ENCODE measurements at places on chromosomes 16 and 17.

- peak; percentile 56 for DNase-seq
Observed at GRCh38 chr17:38605841-38606645, at the start of gene SRCIN1. SRCIN1 (minus strand) TSS chr17:38605952; CDS start chr17:38605705, 247 bp downstream.

DNA sequence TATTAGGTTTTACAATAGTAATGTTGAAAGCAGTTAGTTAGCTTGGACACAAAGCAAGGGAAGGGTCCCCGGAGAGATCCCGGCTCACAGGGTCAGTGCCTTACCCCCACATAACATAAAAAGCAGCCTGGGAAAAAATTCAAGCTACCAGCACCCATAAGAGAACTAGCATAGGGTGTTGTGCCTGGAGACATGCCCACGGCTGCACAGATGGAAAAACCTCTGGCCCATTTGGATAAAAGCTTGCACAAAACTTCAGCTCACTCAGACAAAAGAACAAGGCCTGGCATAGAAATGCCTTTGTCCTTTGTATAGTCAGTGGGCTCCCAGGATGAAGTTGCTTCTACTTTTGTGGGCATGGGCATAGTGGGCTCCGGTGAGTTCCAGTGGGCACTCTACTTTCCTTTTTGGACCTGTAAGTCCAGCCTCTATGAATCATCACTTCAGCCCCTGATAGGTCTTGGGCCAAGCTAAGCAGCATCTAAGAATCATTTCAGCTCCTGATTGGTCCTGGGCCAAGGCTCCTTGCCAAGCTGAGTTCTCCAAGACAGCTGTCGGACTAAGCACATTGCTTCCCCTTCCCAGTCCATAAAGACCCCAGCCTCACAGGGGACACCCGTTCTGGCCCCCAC, 1.3 kb upstream of the RDM1 start:
- DNase-seq: no peak

GRCh38 chr16:78142788-78143187, 43.3 kb downstream of the WWOX start:
- DNase-seq: no peak

DNA sequence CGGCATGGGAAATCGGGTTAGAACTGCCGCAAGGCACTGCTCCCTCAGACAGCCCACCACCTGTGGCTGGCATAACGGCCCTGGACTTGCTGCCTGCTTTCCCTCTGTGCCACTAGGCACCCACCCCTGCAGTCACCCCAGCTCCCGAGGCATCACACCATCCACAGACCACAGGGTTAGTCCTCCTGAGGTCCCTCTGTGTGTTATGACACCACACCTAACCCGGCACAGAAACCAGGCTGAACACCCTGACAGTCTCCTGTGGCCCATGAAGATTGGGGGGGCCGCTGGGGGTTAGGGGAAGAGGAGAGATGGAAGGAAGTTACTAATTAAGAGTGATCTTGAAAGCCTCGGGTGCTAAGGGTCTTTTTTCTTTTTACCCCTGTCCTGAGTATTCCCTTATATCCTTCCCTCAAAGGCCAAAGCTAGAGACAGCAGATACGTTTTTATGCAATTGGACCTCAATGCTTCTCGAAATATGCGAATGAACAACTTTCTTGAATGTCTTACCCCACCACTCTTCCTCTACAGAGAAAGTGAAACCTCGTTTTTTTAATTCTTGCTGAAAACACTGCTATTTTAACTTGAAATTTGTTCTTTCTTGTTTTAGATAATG, 7.0 kb downstream of the CYTH1 start:
- peak; percentile 52 for DNase-seq

DNA sequence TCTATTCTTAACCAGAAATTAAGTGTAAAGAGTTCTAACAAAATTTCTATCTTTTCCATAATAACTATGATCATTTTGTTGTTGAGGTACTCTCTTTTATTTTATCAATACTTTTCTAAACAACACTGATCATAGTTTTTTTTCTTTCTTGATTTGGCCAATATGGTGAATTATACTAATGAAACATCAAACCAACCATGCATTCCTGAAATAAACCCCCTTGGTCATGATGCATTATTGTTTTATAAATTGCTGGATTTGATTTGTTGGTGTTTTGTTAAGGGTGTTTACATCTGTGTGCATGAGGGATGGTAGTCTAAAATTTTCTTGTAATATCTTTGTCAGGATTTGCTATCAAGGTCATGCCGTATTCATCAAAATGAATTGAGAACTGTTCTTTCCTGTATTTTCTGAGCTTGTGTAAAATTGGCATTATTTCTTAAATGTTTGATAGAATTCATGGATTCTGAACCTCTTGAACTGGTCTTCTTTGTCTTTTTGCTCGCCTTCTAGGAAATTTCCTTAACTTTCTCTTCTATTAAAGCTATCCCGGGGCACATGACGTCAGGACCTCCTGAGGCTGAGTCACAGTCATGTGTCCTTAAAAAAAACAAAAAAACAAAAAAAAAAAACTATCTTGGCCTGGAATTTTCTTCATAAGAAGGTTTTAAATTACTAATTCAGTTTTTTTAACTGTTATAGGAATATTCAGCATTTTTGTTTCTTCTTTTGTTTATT, 3.9 kb upstream of the TRIM25 start:
- DNase-seq: no peak

GRCh38 chr16:66948134-66948836, 12.8 kb upstream of the CES3 start:
- no peak for DNase-seq

- no peak for DNase-seq
Observed at GRCh38 chr16:7746941-7747340, 414.3 kb downstream of the RBFOX1 start.

DNA sequence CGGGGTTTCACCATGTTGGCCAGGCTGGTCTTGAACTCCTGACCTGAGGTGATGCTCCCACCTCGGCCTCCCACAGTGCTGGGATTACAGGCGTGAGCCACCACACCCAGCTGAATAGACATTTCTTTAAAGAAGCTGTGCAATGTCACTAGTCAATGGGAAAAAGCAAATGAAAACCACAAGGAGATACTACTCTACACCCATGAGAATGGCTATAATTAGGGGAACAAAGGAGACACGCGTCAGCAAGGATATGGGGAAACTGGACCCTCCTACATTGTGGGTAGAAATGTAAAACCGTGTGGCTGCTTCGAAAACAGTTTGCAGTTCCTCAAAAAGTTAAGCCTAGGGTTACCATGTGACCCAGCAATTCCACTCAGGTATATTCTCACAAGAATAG, 103.4 kb downstream of the VPS53 start:
- DNase-seq: no peak

DNA sequence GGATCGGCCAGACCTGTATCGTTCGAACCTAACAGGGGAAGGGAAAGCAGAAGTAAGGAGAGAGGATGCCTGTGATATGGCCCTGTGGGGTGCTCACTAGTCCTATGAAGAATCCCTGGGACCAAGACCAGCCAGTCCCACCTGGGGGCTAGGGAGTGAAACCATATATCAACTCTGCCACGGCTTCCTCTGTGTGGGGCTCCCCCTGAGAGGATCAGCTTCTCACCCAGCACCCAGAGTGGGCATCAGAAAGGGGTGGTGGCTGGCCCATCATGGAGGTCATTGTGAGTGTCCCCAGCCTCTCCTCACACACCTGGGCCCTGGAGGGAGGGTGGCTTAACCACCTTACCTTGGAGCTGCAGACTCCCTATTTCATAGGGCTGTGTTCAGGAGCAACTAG, 30.1 kb upstream of the SREBF1 start:
- DNase-seq: no peak

- no peak for DNase-seq
Observed at GRCh38 chr17:9209347-9209746, 188.0 kb downstream of the NTN1 start.

GRCh38 chr16:62965831-62966230, 929.6 kb upstream of the CDH8 start:
- no peak for DNase-seq

DNA sequence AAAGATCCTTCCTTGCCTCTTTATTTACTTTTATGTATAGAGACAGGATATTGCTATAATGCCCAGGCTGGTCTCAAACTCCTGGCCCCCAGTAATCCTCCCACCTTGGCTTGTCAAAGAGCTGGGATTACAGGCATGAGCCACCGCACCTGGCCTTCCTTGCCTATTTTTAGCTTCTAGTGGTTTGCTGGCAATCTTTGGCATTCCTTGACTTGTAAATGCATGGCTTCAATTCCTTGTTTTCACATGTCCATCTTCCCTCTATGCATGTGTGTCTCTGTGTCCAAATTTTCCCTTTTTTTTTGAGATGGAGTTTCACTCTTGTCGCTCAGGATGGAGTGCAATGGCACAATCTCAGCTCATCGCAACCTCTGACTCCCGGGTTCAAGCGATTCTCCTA, 22.5 kb downstream of the HEXIM2 start:
- DNase-seq: no peak

DNA sequence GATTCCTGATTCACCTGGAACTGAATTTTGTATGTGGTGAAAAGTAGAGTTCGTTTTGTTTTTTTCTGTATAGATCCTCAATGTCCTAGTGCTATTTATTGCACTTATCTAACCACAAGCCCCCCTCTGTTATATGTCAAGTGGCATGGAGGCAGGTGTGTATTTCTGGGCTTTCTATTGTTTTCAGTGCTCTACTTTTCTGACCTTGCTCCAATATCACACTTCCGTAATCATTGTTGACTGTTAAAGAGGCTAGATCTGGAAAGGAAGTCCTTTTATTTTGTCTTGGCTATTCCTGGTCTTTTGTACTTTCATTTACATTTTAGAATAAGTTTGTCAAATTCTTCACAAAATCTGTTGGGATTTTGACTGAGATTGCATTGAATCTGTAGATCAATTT, 26.8 kb upstream of the FBXO47 start:
- no peak for DNase-seq

- no peak for DNase-seq
Observed at GRCh38 chr17:71269201-71269600, 851.6 kb upstream of the SOX9 start.

DNA sequence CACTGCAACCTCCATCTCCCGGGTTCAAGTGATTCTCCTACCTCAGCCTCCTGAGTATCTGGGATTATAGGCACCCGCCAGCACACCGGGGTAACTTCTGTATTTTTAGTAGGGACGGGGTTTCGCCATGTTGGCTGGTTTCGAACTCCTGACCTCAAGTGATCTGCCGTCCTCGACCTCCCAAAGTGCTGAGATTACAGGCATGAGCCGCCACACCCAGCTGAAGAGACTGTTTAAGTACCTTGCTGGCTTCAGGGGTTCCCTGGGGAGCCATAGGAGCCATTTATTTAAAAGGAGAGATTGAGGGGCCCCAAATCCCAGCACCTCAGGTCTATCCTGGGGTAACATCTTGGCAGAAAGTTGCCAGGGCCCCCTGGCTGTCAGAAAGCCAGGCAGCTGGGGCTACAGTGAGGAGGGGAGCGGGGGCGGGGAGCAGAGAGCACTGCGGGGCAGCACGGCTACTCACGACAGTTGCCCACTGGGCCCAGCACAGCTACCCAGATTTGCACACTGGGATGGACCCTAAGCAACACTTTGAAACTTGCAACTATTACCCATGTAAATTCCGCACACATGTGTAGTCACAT, 1.6 kb downstream of the SNAI3 start:
- no peak for DNase-seq

DNA sequence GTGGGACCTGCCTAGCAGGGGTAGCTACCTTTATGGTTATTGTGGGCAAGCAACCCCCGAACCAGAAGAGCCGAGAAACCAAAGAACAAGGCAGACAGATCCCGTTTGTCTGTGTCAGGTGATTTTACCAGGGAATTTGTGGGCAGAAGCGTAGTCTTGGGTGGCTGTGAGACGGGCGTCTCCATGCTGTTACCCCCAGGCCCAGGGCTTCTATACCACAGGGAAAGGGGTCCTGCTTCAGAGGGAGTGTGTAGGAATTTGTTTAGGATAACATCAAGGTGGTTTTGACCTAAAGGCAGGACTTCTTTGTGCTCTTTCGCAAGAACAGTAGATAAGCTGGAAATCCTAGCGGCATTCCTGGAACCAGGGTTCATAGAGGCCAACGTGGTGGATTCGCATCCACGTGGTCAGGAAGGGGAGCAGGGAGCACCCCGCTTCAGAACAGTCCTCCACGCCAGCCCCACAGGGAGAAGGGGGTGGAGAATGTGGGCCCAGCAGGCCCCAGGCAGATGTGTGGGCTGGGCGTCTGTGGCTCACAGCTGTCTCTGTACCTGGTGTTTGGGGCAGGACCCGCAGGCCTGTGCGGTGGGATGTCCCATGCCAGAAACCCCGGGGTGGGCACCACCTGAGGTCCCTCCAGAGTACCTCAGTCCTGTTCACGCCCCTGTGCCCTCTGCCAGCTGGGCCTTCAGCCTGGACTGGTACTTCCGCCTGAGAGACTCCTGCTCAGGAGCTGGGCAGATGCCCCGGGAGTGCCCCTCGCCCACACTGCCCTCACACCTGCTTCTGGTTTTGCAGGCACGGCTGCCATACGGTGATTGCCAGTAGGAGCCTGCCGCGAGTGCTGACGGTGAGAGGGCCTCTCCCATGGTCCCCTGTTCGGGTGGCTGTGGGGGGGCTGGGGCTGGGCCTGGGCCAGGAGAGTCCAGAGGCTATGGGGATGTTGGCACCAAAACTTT, 4.1 kb downstream of the DECR2 start:
- DNase-seq: no peak

- DNase-seq: no peak
Observed at GRCh38 chr16:65908568-65908967, 457.9 kb upstream of the CDH5 start.

- no peak for DNase-seq
Observed at GRCh38 chr16:3256866-3257465, 533 bp upstream of the MEFV start.

DNA sequence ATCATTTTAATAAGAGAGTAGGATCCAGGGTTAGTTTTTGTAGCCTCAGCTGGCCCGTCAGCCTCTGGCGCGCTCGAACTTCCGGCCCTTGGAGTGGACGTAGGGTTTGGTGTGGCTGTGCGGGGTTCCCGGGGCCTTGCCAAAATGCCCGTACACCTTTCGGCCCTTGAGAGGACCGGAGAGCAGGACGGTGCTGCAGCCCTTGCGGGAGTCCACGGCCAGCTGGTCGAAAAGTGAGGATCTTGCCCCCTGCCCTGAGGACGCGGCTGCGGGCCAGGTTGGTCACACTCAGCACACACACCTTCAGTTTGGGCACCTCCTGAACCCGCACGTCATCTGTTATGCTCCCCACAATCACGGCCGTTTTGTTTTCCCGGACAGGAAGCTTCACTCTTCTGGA, 42.2 kb upstream of the CNTNAP4 start:
- DNase-seq: no peak
